GM12878 (cell line): ENCODE measurements at places on chromosomes 3 and 15.

GRCh38 chr15:41492597-41493204, 973 bp upstream of the ITPKA start:
- DNase-seq = no peak

DNA sequence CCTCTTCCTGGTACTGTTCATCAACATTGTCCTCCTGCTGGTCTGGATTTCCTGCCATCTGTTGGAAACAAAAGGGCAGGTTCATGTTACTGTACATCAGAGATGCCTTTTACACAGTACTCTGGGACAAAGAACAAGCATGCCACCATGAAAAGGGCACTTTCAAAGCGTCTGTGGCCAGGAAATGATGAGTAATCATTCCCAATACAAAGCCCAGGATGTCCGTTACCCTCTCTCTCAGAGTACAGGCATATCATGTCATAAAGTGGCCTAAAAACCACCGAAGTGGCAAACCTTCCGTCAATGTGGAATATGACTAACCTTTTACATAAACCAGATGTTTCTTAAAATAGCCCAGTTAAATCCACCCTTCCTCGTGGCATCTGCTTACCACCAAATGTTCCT, 71.2 kb downstream of the GOLIM4 start:
- DNase-seq = peak; percentile 21

DNA sequence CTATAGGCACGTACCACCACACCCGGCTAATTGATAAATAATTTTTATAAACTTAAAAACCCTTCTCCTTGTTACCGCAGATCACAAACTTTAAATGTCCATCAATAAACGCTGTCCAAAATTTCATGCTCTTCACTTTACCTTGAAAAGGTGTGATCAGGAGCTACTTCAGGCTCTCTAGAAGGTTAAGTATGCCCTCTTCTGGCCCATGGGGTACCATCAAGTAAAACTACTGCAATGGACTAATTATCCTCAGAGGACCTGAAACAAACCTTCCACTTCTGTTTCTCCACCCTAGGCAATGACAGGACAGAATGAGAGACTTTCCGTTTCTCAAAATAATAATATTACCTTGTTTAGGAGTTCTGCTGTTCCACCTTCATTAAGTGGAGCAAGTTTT, 9.2 kb downstream of the LZTFL1 start:
- no peak for DNase-seq

GRCh38 chr3:170021083-170021482, 16.7 kb upstream of the GPR160 start:
- DNase-seq = no peak

DNA sequence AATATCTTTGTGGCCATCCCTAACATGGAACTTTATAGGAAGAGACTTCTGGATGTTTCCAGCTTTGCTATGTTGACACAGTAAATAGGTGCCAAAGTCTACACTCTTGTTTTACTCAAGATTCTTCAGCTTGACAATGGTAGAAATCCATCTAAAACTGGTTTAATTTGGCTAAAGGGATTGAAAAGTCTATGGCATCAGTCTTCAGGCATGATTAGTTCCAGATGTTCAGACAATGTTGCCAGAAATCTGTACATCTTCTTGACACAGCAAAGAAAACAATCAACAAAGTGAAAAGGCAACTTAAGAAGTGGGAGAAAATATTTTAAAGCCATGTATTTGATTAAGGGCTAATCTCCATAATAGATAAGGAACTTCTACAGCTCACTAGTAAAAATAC, 130.5 kb downstream of the LRRC3B start:
- no peak for DNase-seq

- DNase-seq = no peak
Observed at GRCh38 chr3:132325634-132326033, 8.4 kb downstream of the ACP3 start.

- no peak for DNase-seq
Observed at GRCh38 chr15:68564173-68564572, 14.6 kb upstream of the CORO2B start.

- DNase-seq = no peak
Observed at GRCh38 chr3:143514874-143515273, 333.4 kb downstream of the SLC9A9 start.

- no peak for DNase-seq
Observed at GRCh38 chr15:60682615-60683014, 203.7 kb upstream of the ICE2 start.

DNA sequence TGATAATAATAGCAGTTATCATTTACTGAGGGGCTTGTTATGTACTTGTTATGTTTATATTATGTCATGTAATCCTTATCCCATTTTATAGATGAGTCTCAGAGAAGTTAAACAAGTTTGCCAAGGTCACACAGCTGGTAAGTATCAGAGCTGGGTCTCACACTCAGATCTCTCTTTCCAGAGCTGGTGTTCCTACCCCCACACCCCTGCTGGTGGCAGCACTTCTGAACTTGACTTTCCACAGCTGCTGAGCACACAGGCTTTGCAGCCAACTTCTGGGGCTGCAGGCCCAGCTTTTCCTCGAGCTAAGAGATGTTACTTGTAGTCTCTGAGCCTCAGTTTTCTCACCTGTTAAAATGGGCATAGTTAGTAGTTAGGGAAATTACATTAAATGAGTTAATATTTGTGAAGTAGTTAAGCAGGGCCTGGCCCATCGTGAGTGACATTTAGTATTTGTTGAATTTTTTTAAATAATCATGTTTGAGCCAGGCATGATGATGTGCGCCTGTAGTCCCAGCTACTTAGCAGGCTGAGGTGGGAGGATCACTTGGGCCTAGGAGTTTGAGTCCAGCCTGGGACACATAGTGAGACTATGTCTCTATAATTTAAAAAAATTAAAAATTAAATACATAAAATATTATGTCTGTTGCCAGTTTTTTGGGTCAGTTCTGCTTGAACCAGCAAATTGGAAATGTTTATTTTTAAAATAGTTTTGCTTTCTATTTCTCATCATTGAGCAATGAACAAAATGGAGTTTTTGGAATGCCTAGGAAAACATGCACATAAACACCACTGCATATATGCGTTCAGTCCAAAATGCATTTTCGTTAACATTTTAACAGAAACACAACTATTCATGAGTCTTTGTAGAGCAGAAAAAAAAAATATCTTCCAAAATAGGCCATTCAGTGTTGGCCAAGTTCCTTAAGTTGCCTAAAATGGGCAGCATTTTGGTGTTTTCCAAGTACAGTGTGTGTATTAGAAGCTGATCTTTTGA, 87.3 kb downstream of the SMAD6 start:
- no peak for DNase-seq

GRCh38 chr3:171896316-171896715, 53.2 kb downstream of the TMEM212 start:
- DNase-seq = no peak

- DNase-seq = no peak
Observed at GRCh38 chr15:40731034-40731433, 24.0 kb downstream of the RMDN3 start.

DNA sequence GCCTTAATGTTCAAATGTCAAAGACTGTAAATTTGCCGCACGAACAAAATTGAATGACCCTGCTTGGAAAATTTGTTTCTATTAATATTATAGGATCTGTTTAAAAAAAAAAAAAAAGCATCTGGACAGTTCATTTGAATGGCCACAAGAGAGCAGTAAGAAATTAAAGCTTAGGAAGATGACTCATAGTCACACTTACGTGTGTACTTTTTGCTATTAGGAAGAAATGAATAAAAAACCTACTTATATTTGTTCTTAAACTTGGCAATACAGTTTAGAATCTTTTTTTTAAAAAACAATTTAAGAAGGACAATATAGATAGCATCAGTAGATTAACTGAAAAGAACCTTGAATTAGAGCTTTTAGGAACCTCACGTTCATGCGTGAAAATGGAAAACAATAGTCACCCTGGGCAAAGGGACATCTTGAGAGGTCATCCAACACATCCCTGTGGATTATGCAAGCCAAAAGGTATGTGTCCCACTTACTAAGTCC, 621.8 kb downstream of the MECOM start:
- no peak for DNase-seq

- no peak for DNase-seq
Observed at GRCh38 chr3:193589129-193589528, 3.9 kb upstream of the OPA1 start.

DNA sequence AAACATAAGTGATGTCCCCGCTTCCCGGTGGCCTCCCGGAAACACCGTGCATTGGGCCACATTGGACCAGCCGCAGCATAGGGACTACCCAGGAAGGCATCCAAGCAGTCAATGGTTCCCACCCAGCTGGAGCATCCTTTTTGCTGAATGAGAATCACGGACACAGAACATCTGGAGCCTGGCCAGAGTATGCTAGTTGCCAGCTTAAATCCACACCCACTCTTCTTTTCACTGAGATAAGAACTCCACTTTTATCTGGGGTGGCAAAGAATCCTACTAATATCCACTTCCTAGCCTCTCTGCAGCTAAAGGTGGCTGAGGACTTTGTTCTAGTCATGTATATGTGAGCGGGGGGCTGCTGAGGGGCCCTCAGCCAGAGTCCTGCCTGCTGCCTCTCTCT, 95.2 kb upstream of the PLXNA1 start:
- DNase-seq = no peak

DNA sequence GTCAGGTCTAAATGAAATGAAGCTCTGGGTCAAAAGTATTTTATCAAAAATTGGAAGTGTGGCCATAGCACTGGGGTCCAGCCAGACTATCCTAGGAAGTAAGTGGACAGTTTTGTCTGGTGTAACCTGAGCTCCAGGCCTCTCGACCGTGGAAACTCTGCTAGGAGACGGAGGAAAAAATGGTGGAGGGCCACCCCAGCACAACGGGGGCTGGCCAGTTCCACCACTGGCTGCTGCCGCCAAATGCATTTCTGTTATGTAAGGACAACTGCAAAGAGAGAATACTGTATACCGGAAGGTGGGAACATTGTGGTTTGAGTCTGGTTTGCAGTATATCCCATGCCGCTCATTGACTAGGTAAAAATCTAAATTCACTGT, 235.7 kb downstream of the GREM1 start:
- DNase-seq = no peak

- peak; percentile 97 for DNase-seq
Observed at GRCh38 chr15:52466134-52466701, 62.5 kb downstream of the MYO5A start.

DNA sequence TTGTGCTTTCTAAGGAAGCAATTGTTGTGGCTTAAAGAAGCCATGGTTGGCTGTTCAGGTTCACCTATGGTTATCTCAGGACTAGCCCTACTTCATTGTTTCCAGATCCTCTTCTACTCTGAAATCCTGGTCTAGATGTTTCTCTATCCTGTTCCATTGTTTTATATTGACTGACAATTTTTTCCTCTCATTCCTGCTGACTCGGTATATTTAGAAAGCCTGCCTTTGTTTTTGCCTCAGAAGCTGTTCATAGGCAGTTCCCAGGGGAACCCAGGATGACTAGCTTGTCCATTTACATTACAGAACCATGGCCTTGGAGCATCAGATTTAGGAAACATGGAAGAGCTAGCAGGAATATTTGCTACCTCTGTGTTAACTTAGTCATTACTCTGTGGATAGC, 64.0 kb downstream of the SLC9C1 start:
- no peak for DNase-seq

DNA sequence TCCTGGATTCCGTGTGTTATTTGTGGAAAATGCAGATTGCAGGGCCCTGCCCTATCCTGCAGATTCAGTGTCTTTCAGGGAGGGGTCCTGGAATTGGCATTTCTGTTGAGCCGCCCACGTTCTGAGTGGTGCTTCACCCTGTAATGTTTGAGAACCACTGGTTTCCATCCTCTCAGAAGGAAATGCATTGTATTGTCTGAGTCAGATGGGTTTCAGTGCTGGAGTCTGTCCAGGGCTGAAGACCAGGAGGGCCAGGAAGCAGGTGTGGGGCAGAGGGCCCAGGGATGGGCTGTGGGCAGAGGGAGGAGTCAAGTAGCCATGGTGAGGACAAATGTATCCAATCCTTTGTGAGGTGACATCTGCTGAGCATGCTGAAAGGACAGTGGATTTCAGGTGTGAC, 123.8 kb downstream of the SV2B start:
- no peak for DNase-seq

DNA sequence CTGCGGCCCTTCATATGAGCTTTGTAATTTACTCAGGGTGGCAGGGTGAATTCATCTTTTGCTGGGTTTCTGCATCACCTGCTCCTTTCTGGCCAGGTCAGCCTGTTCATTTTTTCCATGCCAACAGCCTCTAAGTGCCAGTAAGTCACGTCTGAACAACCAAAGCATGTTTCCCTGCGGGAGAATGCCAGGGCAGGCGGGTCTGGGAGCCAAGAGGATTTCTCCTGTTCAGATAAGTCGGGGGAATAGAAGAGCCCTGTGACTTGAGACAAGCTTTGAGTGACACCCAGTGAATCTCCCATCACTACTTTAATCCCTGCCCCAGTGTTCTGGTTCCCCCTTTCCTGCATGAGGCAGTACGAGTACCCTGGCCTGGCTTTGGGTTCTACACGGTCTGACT, 153.1 kb downstream of the PGPEP1L start:
- no peak for DNase-seq

- DNase-seq = no peak
Observed at GRCh38 chr3:112763258-112763657, 83.4 kb downstream of the CD200R1L start.

DNA sequence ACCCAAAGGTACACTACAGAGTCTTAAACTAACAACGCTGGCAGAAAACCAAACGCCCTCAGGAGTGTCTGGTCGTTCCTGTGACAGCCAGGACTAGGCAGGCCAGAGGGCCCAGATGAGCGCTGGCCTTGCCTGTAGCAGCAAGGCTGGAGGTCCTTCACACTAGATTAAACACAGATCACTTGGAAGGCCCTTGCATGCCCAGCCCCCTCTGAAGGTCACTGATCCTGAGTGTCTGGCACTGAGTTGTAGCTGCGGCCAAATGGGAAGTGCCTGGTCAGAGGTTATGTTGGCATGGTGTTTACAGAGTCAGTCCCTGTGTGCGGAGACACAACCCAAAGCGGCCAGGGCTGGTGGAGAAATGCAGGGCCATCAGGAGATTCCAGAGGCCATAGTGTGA, 58.9 kb downstream of the ZNF621 start:
- no peak for DNase-seq

DNA sequence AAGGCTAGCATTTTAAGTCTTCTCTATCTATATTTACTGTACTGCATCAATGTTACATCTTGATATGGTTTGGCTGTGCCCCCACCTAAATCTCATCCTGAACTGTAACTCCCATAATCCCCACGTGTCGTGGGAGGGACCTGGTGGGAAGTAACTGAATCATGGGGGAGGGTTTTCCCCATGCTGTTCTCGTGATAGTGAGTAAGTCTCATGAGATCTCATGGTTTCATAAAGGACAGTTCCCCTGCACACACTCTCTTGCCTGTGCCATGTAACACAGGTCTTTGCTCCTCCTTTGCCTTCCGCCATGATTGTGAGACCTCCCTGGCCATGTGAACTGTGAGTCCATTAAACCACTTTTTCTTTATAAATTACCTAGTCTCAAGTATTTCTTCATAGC, 161.5 kb downstream of the TBC1D5 start:
- DNase-seq = no peak

- DNase-seq = no peak
Observed at GRCh38 chr15:89649013-89649625, 6.1 kb downstream of the KIF7 start.

DNA sequence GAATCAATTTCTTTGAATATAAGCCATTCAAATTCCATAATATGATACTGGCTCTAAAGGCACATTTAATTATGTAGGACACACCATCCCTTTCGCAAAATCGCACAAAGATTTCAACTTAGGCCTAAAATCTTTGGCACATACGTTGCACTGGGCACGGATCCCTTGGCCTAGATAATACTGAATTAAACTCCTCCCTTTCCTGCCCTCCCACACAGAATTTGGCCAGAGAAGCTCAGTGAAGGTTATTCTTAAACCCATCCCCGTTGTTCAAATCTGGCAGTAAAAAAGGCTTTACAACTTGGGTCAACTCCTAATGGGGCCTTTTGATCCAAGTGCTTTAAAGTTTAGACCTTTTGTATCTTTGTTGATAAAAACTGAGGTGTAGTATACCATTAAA, 247.2 kb downstream of the PTPRG start:
- DNase-seq = no peak
